Stimulated activated CD4-positive, alpha-beta T cell treated with anti-CD3 and anti-CD28 coated beads, TNF-alpha, amount 100 ng/mL, for 24 hours (primary cell): ENCODE measurements at places on chromosomes 13 and 19.

GRCh38 chr13:48783181-48783630 lies 129.5 kb downstream of the CYSLTR2 start:
- DNase-seq = no peak

DNA sequence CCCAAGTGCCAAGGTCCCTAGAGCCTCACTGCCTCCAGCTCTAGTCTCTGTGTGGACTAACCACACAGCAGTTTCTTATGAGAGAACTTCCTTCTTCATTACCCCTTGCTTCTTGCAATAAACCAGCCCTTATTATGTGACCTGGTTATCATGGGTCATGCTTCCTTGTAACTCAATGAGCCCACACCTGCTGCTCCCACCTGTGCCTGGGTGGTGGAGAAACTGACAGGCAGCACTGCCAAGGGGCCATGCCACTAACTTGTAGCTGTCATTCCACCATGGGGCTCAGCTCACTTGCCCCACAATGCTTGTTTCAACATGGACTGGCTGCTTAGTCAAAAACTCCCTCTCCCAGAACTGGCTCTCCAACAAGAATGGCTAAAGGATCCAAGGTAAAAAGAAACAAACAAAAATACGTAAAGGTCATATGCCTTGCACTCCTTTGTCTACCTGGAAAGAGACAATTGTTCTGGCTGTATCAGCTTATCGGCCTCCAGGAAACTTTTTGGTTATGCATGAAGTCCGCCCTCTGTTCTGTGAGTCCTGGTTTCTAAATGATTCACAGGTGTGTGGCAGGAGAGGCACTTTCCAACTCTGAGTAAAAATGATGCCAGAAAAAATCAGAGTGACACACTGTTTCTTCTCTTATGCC lies 446.4 kb downstream of the COG6 start:
- DNase-seq = peak; percentile 41

DNA sequence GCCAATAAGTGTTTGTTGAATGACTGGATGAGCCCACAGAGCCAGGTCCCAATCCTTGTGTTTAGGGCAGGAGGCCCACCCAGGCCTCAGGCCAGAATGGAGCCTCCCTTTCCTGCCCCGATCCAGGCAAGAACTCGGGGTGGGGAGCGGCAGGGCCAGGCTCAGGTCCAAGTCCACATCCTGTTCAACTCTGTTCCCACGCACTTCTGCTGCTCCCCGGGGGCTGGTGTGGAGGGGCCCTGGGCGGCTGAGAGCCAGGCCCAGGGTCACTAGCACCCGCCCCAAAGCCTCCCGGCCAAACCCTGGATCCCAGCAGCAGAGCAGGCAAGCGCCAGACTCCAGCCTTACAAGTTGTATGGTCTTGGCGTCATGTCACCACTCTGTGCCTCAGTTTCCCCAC lies 8.0 kb downstream of the ANGPTL8 start:
- DNase-seq = no peak

DNA sequence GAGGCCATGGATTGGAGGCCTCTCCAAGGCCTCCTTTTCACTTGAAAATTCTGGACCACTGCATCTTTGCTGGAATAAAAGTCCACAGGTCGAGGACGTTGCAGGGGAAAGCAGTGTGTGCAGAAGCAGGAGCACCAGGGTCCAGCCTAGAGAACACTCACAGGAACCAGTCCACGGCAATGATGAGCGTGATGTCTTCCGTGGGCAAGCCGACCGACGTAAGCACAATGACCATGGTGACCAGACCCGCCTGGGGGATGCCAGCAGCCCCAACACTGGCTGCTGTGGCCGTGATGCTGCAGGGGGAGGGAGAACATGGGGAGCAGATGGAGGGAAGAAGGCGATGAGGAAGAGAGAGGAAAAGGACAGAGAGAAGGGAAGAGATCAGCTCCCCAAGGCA lies 11.5 kb downstream of the OR7C2 start:
- DNase-seq = no peak

DNA sequence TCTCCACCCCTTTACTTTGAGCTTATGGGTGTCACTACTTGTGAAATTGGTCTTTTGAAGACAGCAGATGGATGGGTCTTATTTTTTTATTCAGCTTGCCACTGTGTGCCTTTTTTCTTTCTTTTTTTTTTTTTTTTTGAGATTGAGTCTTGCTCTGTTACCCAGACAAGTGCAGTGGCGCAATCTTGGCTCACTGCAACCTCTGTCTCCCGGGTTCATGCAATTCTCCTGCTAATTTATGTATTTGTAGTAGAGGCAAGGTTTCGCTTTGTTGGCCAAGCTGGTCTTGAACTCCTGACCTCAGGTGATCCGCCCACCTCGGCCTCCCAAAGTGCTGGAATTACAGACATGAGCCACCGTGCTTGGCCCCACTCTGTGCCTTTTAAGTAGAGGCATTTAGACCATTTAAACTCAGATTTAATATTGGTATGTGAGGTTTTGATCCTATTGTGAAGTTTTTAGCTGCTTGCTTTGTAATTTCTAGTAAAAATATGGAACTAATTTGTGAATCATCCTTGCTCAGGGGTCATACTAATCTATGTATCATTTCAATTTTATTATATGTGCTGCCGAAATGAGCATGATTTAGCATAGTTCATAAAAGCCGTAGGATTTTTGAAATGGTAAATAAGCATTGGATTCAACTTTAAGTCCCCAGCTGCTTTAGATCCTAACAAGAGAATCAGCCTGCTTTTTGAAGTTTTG lies 584.5 kb downstream of the SLITRK1 start:
- no peak for DNase-seq

- DNase-seq = no peak
Observed at GRCh38 chr19:5827342-5827890, 12.1 kb downstream of the FUT6 start.

- no peak for DNase-seq
Observed at GRCh38 chr13:112959701-112960542, 9.1 kb upstream of the MCF2L start.

GRCh38 chr13:110915874-110916206 lies 971 bp upstream of the ANKRD10 start:
- DNase-seq = no peak

DNA sequence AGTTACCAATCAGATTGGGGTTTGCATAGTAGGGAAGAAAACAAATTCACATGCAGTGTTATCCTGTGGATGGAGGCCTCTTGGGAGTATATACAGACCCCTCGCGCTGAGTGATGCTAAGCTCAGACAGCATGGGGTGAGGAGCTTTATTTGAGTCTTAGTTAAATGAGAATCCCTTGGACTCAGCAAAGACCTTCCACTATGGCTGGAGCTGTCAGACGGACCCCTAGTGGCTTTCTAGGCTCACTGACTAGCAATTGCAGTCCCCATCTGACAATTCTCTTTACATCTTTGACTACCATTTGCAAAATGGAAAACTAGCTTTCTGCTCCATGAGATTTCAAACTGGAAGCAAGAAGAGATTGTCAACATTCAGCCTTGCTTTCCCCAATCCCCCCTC lies 90.4 kb downstream of the STOML3 start:
- DNase-seq = no peak

GRCh38 chr13:47017476-47017875 lies 120.6 kb upstream of the HTR2A start:
- DNase-seq = no peak

- DNase-seq = no peak
Observed at GRCh38 chr13:109273326-109273751, 513.0 kb downstream of the IRS2 start.

DNA sequence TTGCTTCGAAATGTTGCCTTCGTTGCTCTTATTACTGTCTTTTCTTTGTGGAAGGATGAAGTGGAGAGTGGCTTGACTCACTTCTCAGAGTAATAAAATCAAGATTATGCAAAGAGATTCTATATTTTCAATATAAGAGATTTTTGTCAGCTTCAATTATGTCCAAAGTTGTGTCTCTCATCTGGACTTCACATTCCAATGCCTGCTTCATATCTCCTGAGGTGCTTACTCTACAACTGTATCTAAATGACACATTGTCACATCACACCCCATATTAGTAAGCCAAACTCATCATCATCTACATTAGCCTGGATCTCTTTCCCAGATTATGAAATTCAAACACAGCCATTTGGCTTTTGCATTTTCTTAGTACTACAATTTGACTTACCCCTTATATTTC lies 409.4 kb downstream of the DACH1 start:
- DNase-seq = no peak

GRCh38 chr19:28726533-28727479 lies 486.1 kb downstream of the UQCRFS1 start:
- no peak for DNase-seq

DNA sequence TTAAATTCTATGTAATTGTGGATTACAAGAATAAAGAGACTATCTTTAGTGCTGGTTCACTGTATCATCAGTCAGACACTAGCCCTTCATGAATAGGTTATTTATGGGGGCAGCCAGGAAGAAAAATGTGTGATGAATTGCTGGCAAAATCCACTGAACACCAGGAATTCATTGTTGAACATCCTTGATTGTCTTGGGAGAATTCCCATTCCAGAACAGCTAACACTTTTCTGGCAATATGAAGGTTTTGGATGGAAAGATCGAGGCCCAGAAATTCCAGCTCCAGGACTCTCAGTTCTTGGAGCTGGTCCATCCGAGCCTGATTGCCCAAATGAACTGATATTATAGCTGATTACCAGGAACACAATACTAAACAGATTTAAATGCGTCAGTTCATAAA lies 11.5 kb upstream of the SPART start:
- DNase-seq = no peak

- no peak for DNase-seq
Observed at GRCh38 chr13:45391926-45392325, 26.2 kb downstream of the SLC25A30 start.

DNA sequence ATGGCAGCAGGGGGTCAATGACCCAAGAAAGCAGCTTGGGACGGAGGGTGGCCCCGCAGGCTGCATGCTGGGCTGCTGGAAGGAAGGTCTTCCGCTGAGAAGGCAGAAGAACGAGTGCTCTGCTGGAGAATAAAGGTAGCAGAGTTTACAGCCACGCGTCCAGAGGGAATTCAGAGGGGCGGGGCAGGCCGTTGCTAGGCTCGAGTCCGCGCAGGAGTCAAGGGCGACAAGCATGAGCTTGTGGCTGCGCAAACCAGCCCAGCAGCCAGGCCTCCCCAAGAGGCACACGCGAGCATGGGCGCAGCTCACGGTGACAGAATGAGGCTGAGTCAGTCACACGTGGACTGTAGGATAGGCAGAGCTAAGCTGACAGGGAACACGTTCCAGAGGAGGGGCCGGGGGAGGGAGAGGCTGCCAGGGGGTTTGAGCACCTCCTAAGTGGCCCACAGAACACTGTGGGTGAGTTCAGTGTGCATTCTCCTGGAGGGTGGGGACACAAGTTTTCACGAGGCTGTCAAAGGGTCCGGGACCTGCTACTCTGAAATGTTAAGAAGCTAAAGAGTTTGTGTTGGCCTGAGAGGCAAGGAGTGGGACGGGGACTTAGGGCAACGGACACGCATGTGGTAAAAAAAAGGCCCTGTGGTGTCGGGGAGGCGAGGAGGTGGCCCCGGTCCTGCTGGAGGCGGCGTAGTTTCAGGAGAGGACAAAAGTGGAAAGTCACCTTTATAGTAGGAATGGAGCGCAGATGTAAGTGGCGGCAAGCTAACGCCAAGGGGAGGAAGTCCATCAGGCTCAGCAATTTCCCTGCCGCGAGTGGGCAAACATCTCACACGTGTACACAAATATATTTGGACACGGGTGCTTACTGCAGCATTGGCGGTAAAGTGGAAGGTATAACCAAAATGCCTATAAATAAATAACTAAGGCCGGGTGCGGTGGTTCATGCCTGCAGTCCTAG lies 17.7 kb downstream of the RFX2 start:
- DNase-seq = no peak

- no peak for DNase-seq
Observed at GRCh38 chr19:31334101-31334848, 15.0 kb downstream of the TSHZ3 start.

- DNase-seq = no peak
Observed at GRCh38 chr19:38175422-38175821, 48.6 kb downstream of the DPF1 start.

- no peak for DNase-seq
Observed at GRCh38 chr13:23739596-23739995, 149.6 kb downstream of the MIPEP start.

GRCh38 chr13:75468602-75469001 lies 13.4 kb downstream of the TBC1D4 start:
- no peak for DNase-seq

DNA sequence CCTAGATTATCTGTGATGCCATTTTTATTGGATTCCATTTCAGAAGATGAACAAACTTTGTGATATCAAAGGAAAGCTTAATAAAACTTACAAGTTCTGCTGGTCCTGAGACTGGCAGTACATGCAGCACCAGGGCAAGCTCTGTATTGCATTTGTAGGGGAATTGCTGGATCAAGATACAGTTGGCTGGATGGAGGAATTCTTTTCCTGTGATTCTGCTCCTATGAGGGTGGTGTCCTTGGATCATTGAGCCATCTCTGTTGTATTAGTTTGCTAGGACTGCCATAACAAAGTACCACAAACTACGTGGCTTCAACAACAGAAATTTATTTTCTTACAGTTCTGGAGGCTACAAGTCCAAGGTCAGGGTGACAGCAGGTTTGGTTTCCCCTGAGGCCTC lies 33.9 kb upstream of the CSNK1A1L start:
- no peak for DNase-seq

DNA sequence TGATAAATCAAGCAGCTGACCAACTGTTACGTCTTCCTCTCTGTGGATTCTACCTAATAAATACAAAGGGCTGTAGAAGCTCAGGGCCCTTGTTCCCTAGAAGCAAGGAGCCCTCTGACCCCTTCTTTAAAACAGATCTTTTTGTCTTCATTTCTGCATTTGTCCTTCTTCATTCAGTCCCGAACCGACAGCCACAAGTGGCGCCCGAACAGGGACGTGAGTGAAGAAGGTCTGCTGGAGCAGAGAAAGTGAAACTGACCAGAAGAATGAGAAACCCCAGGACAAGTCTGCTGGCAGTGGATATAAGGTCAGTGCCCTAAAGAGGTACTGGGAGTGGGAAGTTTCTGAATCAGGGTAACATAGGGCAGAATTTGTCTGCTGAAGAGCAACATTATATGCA lies 13.1 kb downstream of the ZNF773 start:
- DNase-seq = no peak

DNA sequence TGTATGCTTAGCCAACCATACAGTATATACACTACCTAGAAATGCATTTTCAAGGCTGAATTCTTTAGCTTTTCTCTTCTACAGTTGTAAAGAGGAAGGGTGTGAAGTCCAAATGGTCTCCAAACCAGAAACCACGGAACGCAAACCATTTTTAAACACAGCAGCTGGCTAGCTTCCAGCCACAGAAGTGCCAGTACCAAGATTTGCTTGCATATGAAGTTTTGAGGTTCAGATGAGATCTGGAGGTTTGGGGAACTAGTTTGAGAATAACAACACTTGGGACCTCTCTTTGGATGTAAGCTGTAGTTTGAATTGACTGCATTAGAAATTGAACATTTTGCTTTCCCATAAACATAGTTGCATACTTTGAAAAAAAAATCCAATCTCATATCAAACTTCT lies 1243.5 kb downstream of the EFNB2 start:
- DNase-seq = no peak

- DNase-seq = no peak
Observed at GRCh38 chr13:106789911-106790310, 222.0 kb upstream of the ARGLU1 start.

GRCh38 chr19:38251564-38252051 lies 4.6 kb downstream of the PPP1R14A start:
- no peak for DNase-seq
